RWPE1 (cell line): ENCODE measurements at places on chromosomes 6 and 20.

- DNase-seq: no peak
Observed at GRCh38 chr6:45500924-45501816, 123.4 kb upstream of the SUPT3H start.

GRCh38 chr6:156794546-156795354, 17.6 kb downstream of the ARID1B start:
- no peak for DNase-seq

DNA sequence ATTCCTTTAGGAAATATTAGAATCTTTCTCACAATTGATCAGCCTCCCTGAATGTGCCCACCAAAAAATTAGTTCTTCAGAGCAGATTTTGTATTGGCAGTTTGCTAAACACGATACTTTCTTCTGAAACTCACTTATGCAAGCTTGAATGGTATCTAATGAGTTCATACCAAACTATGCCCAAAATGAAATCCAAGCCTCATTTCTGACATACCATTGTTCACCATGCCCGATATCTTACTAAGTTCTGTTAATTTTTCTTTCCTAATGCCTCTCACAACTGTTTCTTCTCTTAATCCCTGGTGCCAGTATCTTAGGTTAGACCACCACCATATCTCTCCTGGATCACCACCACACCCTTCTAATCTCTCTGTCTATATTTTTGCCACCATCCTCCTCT, 755.9 kb downstream of the KIF16B start:
- DNase-seq: no peak

DNA sequence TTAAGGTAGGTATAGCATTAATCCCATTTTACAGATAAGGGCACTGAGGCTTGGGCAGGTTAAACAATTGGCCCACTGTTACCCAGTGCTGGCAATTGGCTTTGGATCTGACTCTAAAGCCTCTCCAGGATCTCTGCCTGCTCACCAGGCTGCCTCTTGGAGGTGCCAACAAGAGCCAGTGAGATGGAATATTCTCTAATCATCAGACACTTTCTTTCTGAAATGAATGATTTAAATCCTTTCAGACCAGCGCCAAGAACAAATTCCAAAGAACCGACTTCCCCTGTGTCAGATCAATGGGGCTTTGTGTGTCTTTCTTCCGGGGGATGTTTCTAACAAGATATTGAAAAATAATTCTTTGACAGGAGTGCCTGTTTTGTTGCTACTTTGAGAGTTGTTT, 23.6 kb downstream of the CYP39A1 start:
- DNase-seq: no peak

DNA sequence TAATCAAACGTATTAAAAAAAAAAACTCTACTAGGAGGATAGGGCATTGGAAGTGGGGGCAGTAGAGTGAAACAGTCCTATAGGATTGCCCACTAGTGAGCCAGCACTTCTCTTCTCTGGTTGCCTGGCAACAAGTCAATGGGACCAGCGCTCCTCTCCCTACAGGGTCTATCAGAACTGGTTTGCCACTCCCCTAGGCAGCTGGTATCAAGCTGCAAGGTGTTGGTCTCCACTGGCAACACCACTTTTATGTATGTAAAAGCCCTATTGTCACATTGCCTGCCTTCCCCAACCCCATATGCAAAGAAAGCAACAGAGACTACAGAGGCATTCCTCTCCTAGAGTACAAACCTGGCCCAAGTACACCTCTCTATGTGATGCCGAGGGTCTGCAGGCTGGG, 166.9 kb upstream of the MCHR2 start:
- no peak for DNase-seq

DNA sequence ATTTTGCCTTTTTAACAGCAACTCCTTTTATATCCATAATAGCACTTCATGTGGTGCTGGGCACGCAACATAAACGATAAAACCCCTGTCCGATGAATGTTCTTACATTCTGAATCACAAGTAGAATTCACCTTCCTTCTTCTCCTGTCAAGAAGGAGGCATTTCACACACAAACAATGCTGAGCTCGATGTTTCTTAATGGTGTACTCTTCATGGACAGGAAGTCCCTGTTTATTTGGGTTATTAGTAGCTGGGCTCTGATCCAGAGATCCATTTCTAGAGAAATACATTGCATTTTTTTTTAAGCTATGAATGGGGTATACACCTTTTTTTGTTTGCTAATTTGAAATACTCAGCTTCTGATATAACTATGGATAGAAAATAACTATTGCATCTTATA, 82.4 kb downstream of the PPP1R3G start:
- DNase-seq: no peak

DNA sequence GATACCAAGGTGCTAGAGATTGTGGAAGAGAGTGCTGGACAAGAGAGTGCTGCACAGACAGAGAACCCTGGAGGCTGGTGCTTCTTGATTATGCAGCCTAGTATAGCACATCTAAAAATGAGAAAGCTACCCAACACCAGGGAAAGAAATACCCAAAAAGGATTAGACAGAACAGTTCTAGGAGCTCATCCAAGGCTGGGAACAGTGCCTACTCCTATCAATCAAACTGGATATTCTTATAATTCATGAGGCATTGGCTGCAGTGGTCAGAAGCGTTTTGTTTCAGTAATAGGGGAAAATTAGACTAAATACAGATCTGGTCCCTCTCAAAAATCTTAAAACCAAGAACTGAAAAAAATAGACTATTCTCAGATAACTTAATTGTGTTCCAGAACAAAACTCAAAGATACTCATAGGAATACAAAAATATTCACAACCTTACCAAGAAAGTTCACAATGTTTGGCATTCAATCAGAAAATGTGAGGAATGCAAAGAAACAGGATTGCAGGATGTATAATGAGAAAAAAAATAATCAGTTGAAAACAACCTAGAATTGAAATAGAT, 222.9 kb downstream of the EPHA7 start:
- no peak for DNase-seq

DNA sequence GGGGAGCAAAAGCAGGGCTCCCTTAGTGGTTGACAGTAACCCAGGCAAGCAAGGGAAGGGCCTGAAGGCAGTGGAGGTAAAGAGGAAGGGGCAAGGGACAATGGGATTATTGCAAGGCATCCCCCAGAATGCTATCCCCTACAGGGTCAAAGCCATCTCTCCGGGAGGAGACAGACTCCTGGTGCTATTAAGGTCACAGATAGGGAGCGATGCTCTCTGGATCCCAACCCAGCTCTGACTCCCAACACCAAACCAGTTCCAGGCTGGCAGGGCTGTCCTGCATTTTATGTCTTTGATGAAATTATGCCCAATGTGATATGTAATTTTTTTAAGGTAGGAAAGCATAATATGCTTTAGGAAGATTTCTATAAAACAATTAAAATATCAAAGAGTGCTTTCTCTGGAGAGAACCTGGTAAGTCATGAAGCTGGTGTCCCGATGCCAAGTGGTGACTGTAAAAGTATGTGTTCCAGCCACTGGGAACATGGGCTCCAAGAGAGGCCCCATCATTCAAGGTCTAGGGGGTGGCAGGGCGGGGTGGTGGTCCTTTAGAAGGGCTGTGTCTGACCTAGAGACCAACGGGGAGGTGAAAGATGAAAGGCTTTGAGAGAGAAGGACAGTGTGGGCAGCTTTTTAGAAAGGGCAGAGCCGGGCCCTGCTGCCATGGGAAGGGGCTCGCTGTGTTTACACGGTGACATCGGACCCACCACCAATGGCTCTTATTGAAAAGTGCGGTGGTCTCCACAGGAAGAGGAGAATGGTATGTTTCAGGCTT, 276.5 kb downstream of the CDC5L start:
- no peak for DNase-seq

- no peak for DNase-seq
Observed at GRCh38 chr6:131867744-131868143, 59.9 kb downstream of the ENPP1 start.

GRCh38 chr20:46122071-46122470, 4.0 kb downstream of the CD40 start:
- DNase-seq: peak; percentile 90

DNA sequence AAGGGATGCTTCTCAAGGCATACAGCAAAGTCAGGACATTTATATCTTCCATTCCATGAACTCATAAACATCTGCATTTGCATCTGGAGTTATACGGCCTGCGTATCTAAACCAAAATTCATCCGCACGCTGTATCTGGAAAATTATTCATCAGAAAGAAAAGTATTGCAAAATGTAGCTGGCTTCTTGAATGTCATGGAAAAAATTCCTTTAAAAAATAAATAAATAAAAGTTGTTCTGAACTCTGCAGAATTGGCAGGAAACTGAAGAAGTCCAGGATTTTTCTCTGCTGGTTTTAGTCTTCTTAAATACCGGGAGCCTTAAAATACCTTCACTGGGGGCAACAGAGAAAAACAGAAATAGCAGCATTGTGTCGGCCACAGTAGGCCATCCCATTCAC, 23.7 kb upstream of the FOXF2 start:
- DNase-seq: no peak

DNA sequence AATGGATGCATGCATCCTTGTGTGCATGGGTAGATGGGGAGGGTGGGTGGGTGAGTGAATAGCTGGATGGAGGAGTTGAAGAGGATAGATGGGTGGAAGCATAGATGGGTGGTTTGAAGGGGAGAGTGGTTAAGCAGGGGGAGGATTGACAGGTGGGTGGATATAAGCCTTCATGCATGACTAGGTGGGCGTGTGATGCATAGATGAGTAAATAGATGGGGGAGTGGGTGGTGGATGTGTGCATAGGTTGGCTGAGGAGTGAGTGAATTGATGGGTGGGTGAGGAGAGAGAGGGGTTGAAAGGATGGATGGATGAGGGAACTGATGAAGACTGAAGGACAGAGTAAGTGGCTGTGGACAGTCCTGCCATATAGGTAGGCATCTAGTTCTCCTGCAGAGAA, 4.5 kb downstream of the COL11A2 start:
- DNase-seq: no peak

DNA sequence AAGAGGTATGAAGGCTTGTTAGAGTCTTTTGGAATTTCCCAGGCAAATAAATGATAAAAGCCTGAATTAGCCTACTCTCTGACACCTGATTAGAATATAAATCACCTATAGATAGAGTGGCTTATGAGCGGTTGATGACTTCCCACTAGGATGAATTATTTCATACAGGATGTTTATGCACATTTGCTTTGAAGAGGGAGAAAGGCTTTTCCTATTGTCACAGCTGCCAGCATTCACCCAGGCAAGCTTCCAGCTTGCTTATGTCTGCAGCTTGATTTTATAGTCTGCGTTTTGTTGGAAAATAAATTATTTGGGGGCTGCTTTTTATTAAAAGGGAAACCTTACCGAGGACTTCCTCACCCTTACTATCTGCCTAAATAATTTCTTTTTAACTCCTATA, 51.3 kb upstream of the EIF2S2 start:
- no peak for DNase-seq

DNA sequence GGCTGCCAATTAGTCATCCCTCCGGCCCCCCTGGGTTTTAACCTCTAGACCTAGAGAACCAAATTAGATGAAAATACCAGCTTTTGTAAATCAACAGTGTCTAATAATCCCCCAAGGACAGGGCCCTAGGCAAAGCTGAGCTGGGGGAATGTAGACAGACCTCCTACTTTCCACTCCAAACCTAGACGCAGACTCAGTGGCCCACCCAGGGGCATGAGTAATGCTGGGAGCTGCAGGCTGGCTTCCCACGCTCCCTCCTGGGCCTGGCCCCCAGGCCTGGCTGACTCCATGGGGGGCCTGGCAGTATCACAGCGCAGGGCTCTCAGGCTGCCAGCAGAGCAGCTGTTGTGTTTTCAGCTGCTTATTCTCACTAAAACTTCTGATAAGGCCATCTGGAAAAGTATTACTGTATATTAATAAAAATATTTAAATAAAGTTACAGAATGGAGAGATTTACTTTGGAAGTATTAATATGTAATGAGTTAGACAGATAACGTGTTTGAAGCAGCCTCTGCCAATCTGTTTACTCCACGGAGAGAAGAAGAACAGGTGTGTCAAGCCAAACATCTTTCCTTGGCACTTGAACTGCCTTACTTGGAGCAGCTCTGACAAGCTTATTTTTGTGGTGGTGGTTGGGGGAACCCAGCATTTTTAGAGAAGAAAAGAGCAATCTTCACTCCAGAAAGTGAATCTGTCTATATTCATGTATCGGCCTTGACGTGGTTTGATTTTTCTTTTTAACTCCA, 144.0 kb upstream of the AGPAT4 start:
- DNase-seq: no peak

DNA sequence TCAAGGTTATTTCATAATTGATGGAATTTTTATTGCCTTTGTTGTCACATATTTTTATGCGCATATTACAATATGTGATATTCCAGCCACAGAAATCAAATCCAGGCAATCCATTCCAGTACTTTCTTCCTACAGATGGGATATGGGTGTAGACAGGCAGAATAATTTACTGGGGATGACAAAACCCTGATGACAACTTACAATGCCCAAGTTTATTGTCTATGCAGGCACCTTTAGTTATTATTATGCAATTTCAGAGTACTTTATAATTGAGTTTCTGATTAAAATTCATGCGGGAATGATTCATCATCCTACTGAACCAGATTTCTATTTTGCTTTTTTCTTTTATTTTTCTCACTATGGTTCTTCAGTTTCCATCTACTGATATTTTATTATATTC, 358.7 kb downstream of the LMBRD1 start:
- no peak for DNase-seq

DNA sequence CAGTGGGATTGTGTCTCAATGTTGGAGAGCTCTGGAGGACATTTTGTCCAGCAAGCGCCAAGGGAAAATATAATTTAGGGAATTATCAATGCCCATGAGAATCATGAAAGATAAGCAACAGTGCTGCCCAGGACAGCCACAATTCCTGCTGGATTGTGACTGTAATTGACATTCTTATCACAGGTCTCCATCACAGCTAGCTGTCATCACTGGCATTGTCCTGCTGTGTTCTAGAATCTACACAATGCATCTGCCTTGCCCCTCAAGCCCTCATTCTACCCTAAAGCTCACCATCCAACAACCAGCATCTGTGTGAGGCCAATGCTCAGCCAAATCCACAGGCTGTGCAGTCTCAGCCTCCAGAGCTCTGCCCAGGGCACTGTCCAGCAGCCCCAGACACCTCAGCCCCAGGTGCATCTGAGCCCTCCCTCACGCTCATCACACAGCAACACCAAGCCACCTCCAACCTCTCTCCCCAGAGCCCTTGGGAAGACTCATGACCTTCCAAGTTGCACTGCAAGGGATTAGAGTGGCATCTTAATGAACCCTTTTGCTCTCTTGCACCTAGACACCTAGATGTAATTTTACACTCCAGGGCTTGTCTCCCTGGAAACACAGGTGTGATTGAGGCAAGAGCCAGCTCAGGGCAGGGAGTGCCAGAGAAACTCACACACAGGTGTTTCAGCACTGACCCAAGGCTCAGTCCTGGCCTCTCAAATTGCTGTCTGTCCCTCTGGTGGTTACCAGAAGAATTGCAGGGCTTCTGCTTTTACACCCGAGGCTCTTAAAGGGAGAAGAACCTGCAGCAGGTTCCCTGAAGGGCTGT, 85.2 kb upstream of the PHACTR3 start:
- peak; percentile 93 for DNase-seq

- DNase-seq: no peak
Observed at GRCh38 chr20:52130406-52130805, 61.2 kb downstream of the ZFP64 start.

DNA sequence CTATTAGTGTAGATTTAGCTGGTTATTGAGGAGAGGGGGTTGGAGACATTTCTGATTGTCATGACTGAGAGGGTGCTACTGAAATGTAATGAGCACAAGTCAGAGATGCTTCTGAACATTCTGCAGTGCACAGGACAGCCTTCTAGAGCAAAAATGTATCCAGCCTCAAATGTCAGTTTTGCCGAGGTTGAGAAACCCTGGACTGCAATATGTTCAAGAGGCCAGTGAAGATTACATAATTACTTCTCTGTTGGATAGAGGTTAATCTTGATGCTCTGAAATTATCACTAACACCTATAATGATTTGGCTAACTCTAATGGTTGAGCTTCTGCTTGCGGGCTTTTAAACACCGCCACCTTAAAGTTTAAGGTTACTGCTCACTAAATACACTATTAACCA, 3.4 kb upstream of the DUSP22 start:
- DNase-seq: no peak
